ENCODE measurements at places on chromosomes 11 and 22. TPM values are rescaled to one million over a fixed set of nuclear protein-coding genes. Genes with fewer than 3 reads are reported as not detected.

SULT4A1 gene
- total RNA-seq: not detected

RFPL2 gene
- not detected for total RNA-seq

SPECC1L gene
- 76.0 TPM for total RNA-seq

NPAS4 gene
- total RNA-seq: 0.16 TPM

RCE1 gene
- total RNA-seq: 14.5 TPM

BACE1 gene
- 6.6 TPM for total RNA-seq

KRTAP5-3 gene
- not detected for total RNA-seq

FBXO3 gene
- 9.0 TPM for total RNA-seq

PLAAT5 gene
- total RNA-seq: not detected

FOSL1 gene
- not detected for total RNA-seq

RHOG gene
- 146 TPM for total RNA-seq

NAV2 gene
- 35.2 TPM for total RNA-seq

ARFIP2 gene
- total RNA-seq: 86.4 TPM

ZP1 gene
- not detected for total RNA-seq

MUC5B gene
- total RNA-seq: 825 TPM

CNIH2 gene
- total RNA-seq: not detected

POU2AF2 gene
- 4.4 TPM for total RNA-seq

CCDC134 gene
- 5.9 TPM for total RNA-seq

EHF gene
- total RNA-seq: 224 TPM

ART1 gene
- not detected for total RNA-seq

OR52H1 gene
- total RNA-seq: not detected

MMP3 gene
- 0.75 TPM for total RNA-seq
